ENCODE measurements at places on chromosomes 6 and 20. TPM values are rescaled to one million over a fixed set of nuclear protein-coding genes. Genes with fewer than 3 reads are reported as not detected.

GRCh38 chr20:23156170-23156841, 70.2 kb upstream of the CD93 start:
- peak; percentile 81 for DNase-seq

DNA sequence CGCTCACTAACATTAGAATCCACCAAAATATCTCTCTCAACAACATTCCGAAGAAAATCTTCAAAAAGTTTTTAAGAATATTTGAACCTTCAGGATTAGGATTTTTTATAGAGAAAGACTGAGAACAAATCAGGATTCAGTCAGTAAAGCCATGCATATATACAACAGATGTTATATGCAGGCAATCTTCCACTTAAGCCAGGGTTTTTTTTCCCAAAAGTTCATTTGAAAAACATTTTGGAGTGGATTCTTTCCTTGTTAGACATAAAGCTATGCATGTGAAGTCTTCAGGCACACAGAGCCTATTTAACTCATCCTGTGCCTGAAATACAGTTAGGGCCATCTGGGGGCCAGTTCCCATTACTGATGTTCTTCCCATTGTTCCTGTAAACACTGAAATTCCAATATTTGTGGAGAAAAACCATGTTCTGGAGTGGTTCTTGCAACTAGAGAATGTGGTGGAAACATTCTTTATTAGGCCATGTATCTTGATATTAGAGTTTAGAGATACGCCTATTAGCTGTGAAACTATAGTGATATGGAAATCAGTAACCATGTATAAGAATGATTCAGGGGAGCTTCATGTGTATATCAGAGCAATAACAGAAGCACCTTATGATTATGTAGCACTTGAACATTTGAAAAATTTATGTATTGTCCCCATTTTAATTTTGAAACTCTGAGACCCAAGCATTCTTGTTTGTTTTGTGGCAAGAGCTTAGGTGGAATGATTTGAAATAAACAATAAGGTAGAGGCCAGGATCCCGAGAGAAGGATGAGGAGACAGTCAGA, 61.7 kb downstream of the PLEKHG1 start:
- DNase-seq: no peak

DNA sequence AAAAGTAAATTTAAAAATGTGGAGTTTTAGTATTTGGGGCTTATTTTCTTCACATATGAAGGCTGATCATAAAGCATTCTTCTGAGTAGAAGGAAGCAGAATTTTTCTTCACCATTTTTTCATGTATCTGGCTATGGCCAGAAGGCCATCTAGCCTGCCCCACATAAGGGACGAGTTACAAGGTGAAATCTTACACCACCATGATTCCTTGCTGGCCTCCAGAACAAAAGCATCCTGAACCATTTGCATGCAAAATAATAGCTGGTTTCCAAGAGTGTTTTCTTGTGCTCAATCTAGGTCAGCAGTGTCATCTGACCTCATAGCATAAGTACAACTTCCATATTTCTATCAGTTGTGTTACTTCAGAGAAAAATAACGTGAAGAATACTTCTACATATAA, 93.1 kb downstream of the BMP5 start:
- DNase-seq: no peak

- no peak for DNase-seq
Measured at GRCh38 chr6:99407076-99407475, 13.1 kb upstream of the COQ3 start.

F13A1 gene
- total RNA-seq: 0.06 TPM

TREM2 gene
- not detected for total RNA-seq

DNA sequence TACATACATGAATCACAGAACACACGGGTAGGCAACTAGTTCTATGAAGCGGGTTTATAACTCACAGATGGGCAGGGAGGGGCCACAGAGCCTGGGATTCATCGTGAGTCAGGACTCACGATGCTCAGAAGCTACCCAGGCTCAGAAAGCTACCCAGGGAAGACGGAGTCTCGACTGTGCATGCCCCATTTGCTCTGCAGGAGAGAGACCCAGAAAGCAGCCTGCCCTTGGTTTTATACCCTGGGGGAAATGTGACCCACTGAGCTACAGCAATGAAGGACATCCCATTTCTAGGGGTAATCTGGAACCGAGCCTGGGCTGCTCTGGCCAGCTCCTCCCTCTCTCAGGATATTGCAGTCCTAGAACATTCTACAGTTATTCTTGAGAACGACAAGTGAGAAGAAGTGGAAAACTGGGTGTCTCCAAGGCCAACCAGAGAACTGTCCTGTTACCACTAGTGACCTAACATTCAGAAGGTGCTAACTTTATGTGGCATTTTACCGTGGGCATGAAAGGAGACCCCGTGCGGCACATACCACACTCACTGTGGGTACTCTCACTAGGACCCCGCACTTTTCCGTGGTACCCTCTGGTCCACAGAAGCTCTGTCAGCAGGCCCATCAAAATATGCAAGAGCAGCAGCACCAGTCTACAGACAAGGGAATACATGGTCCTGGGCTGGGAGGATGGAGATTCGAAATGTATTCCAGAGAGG, 201.9 kb upstream of the PMEPA1 start:
- DNase-seq: no peak

GRCh38 chr6:19752746-19753145, 84.4 kb upstream of the ID4 start:
- no peak for DNase-seq

SIRPB2 gene
- total RNA-seq: not detected

RIPK1 gene
- total RNA-seq: 14.7 TPM

- DNase-seq: no peak
Measured at GRCh38 chr6:152922706-152923105, 60.1 kb downstream of the FBXO5 start.

FAM209B gene
- not detected for total RNA-seq

TSPO2 gene
- not detected for total RNA-seq

PRRT1 gene
- not detected for total RNA-seq

DNA sequence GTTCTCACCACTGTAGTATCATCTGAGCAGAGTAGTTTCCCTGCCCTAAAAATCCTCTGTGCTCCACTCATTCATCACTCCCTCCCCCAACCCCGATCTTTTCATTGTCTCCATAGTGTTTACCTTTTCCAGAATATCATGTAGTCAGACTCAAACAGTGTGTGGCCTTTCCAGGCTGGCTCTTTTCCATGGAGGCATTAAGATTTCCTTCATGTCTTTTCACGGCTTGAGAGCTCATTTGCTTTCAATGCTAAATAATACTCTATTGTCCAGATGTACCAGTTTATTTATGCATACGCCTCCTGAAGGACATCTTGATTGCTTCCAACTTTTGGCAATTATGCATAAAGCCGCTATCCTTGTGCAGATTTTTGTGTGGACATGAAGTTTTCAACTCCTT, 235.8 kb downstream of the PHACTR1 start:
- no peak for DNase-seq

CENPW gene
- total RNA-seq: 80.8 TPM

- no peak for DNase-seq
Measured at GRCh38 chr6:168122521-168122920, 43.5 kb upstream of the FRMD1 start.

DNA sequence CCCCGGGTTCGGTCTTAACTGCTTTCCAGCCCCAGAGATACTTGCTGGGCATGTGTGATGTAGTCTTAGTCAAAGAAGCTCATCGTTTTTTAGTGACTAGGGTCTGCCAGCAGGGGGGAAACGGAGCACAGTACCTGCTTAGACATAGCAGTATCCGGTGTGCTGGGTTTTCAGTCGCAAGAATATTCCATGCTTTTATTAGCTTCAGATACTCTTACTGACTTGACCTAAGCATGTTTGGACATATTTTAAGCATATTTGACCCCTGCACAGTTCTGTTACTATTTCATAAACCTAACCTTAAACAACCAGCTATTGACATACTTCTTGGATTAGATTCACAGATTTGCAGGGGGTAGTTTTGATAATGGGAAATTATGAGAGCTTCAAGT, 3.0 kb downstream of the E2F3 start:
- peak; percentile 78 for DNase-seq

DNA sequence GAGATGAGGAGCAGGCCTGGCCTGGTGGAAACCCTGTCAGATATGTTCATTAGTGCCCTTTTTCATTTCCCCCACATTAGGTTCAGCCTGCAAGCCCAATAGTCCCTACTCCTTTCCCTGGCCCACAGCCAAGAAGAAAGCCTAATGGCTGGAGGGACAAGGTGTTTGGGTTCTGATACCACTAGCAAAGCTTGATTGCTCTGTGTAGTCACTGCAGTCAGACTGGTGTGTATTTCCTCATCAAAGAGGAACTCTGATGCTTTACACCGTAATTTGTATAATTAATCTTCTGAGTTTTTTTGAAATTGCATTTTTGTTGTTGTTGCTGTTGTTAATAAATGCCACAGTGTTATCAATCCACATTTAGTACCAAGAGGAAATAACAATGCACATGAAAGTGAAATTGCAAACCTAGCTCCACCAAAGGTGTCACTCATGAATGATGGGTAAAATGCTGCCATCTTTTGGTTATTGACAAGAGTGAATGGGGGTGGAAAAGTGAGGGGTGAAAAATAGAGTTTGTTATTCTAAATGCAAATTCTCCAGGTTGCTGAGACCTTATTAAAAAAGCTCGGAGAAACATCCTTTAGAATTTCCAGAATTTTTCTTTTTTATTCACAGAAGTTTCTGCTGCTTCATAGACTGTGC, 320.2 kb upstream of the POU3F2 start:
- DNase-seq: no peak

GRCh38 chr20:7798176-7798575, 142.1 kb downstream of the HAO1 start:
- DNase-seq: no peak

DNA sequence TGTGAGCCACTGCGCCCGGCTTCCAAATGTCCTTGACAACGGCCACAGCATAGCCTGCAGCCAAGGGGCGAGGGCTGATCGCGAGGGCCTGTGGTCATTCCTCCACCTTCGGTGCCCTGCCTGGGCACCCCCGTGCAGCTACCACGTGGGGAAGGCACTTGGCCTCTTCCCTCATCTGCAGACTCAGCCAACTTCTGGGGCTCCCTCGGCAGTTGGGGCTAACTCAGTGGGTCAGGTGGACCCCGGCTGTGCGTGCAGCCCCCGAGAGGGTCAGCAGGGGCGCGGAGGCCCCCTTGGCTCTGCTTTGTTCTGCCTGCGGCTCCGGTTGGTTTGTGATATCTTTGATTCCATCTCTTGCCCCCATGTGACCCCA, 52.9 kb upstream of the BHLHE23 start:
- no peak for DNase-seq

All from Daoy (cell line).